ENCODE measurements at places on chromosomes 1 and 21. TPM values are rescaled to one million over a fixed set of nuclear protein-coding genes. Genes with fewer than 3 reads are reported as not detected.

DNA sequence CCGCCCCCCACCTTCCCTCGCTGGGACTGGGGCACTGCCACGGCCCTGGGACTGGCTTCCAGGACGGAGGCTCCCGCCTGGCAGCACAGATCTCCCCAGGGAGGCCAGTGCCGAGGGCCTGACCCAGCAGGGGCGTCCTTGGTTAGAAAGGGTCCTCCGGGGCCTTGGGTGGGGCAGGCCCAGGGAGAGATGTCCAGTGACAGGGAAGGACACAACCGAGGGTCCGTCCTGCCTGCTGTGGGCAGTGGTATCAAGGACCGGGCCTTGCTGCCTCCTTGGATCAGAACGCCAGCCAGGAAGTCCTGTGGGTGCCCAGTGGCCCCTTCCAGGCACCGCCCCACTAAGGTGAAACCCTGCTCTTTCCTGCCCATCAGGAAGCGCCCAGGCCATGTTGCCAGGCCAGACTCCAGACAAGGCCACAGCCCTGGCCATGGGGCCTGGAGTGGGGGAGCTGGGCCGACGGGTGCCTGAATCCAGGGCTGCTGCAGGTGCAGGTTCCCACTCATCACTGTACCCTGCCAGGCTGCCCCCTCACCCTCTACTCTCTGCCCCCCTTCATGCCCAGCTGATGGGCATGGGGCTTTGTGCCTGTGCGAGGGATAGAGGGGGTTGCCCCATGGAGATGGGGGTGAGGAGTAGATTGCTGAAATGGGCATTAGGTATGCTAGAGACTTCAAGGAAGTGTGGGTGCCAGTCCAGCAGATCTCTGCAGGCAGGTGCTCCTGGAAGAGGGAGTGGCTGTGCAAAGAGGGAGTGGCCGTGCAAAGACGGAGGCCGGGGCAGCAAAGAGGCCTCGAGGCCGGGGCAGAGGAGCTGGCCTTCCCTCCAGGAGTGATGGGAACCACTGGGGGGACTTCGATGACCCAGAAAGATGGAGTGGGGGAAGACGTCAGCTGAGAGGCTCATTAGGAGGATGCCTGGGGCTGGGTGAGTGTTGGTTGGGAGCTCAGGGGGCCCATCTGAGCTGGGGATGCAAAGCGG is 2.2 kb upstream of the PRKCZ start:
- DNase-seq = no peak
- H3K36me3 ChIP-seq = no peaks in the 10 kb centered on the region
- H3K4me1 ChIP-seq = peaks cover 44% of the 10 kb centered on the region
- H3K4me3 ChIP-seq = no peak overlapping the region
- no peaks in the 10 kb centered on the region for H3K27me3 ChIP-seq
- H3K27ac ChIP-seq = no peak overlapping the region

DNA sequence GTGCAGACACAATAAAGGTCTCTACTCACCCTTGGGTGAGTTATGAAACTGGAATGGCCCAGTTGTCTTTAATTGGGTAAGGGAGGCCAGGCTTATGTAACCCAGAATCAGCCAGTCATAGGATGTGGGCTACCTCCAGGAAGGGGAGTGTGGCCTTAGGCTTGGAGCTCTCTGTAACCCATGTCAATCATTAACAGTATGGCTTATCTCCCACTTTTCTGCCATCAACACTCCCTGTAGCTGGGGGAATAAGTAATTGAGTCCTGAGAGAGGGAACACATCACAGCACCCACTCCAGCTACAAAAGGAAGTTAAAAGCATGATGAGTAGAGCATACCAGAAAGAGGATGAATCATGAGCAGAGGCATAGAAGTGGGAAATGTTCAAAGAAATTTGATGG is 327.0 kb upstream of the DUSP10 start:
- H3K27ac ChIP-seq = no peak overlapping the region
- no peak for DNase-seq
- H3K27me3 ChIP-seq = no peaks in the 10 kb centered on the region
- H3K36me3 ChIP-seq = no peaks in the 10 kb centered on the region

RGS8 gene
- not detected for total RNA-seq

DNA sequence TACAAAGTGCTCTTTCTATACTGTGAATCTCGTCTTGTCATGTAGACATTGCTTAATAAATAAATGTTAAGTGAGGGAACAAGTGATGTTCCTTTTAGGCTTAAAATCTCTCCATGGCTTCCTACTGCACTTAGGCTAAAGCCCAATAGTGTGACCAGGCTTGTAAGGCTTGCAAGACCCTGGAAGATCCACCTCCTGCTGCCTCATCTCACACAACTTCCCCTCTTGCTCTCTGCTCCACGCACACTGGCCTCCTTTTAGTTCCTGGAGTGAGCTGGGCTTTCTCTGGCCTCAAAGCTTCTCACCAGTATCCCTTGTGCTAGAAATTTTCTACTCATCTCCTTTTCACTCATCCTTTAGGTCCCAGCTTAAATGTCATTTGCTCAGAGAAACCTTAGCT is 41.5 kb upstream of the DIPK1A start:
- peaks cover 15% of the 10 kb centered on the region for H3K4me1 ChIP-seq
- H3K36me3 ChIP-seq = no peaks in the 10 kb centered on the region
- no peak for DNase-seq
- no peak overlapping the region for H3K4me3 ChIP-seq
- no peak overlapping the region for H3K27ac ChIP-seq

LGR6 gene
- 6.6 TPM for total RNA-seq

- no peak overlapping the region for H3K27ac ChIP-seq
- H3K36me3 ChIP-seq = no peaks in the 10 kb centered on the region
- no peaks in the 10 kb centered on the region for H3K27me3 ChIP-seq
- no peaks in the 10 kb centered on the region for H3K4me1 ChIP-seq
- DNase-seq = no peak
Observed at GRCh38 chr1:185674201-185674600, 60.0 kb upstream of the HMCN1 start.

NECTIN4 gene
- 42.7 TPM for total RNA-seq

- no peaks in the 10 kb centered on the region for H3K27me3 ChIP-seq
- H3K4me1 ChIP-seq = no peaks in the 10 kb centered on the region
- no peaks in the 10 kb centered on the region for H3K36me3 ChIP-seq
- no peak overlapping the region for H3K27ac ChIP-seq
Observed at GRCh38 chr1:212482637-212483441, 50.1 kb downstream of the NENF start.

DNA sequence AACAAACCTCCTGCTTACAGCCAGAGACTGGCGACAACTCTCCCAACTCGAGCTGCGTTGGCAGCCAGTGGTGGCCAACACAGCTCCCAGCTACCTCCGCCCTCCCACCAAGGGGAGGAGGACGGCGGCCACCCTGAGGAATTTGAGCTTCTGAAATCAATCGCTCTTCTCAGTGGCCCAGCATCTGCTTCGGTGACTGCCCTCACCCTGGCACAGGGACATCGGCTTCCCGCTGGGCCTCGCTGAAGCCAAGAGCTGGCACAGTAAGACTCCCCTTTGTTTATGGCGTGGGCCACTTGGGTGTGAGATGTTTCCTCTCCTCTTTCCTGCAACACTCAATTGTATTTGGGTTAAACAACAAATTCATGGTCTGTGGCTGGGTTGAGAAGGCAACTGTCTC is 136.2 kb downstream of the ZBTB18 start:
- no peaks in the 10 kb centered on the region for H3K36me3 ChIP-seq
- no peak for DNase-seq
- H3K4me1 ChIP-seq = no peaks in the 10 kb centered on the region
- no peak overlapping the region for H3K27ac ChIP-seq
- no peaks in the 10 kb centered on the region for H3K27me3 ChIP-seq

FABP3 gene
- 16.7 TPM for total RNA-seq

KRTAP13-2 gene
- not detected for total RNA-seq

- H3K4me1 ChIP-seq = no peaks in the 10 kb centered on the region
- no peak for DNase-seq
- H3K27me3 ChIP-seq = no peaks in the 10 kb centered on the region
- H3K36me3 ChIP-seq = no peaks in the 10 kb centered on the region
- H3K4me3 ChIP-seq = no peak overlapping the region
- no peak overlapping the region for H3K27ac ChIP-seq
Observed at GRCh38 chr1:69662321-69662720, 94.6 kb downstream of the LRRC7 start.

GRCh38 chr1:29597861-29598260 is 361.5 kb downstream of the PTPRU start:
- H3K4me3 ChIP-seq = no peak overlapping the region
- H3K27ac ChIP-seq = no peak overlapping the region
- DNase-seq = no peak
- H3K36me3 ChIP-seq = no peaks in the 10 kb centered on the region

DNA sequence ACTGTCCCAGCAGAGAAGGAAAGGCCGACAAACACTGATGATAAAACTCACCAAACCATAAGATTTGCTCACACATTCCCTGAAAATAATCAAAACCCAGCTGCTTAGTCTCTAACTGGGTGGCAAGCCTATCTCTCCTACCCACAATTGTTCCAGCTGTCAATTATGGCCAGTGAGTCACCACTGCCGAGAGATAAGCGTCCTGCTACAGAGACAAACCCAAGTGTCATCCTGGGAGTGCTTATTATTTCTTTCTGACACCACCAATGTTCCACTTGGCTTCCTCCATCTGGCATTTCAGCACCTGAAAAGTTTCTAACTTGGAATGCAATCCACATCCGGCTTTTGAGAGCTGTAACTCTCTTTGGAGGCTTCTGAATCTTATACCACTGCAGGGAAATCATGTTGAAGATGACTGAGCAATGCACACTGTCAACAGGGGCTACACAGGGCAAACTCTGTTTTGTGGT is 51.5 kb upstream of the VAV3 start:
- no peak overlapping the region for H3K27ac ChIP-seq
- H3K27me3 ChIP-seq = no peaks in the 10 kb centered on the region
- H3K4me1 ChIP-seq = no peaks in the 10 kb centered on the region
- no peak overlapping the region for H3K4me3 ChIP-seq

GRCh38 chr1:41813226-41813625 is 105.5 kb downstream of the HIVEP3 start:
- no peak overlapping the region for H3K4me3 ChIP-seq
- peak overlapping the region; percentile 6 for H3K27ac ChIP-seq
- H3K36me3 ChIP-seq = no peaks in the 10 kb centered on the region
- H3K27me3 ChIP-seq = no peaks in the 10 kb centered on the region
- DNase-seq = no peak

ASPM gene
- 4.2 TPM for total RNA-seq

- no peak for DNase-seq
- H3K4me1 ChIP-seq = peaks cover 11% of the 10 kb centered on the region
- H3K27ac ChIP-seq = peak overlapping the region; percentile 53
Observed at GRCh38 chr1:119101563-119101962, 38.9 kb downstream of the WARS2 start.

DNA sequence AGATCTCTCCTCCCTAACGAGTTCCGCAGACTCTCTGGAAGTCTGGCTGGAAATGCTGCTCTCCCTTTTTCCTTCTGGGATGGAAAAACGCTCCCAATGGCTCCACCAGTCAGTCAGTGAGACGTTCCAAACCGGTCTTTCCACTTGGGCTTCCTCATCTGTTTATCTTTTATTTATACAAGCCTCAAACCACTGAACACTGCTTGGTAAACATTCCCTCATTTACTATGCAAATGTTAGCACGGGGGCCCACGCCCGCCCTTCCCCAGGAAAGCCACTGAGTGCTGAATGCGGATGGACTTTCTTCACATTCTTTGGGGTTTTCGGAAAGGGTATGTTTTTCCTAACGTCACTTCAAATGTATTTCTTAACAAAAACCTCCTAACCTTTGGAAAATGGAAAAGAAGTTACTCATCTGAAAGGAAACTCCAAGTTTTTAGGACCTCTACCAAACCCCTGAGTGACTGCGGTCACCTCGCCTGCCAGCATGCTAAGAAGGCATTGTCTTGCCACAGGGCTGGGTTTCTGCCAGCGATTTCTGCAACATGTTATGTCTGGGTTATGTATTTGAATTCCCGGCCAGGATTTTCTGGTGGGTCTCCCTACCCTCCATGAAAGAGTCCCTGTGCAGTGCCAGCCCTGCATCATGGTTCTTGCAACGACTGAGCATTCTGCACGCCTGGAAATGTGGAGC is 14.0 kb upstream of the UMODL1 start:
- H3K36me3 ChIP-seq = no peaks in the 10 kb centered on the region
- DNase-seq = no peak
- H3K4me3 ChIP-seq = no peak overlapping the region
- peak overlapping the region; percentile 32 for H3K27ac ChIP-seq

GRCh38 chr1:244678697-244679096 is 25.8 kb downstream of the DESI2 start:
- H3K4me3 ChIP-seq = no peak overlapping the region
- H3K4me1 ChIP-seq = peaks cover 18% of the 10 kb centered on the region
- no peak for DNase-seq
- H3K27ac ChIP-seq = peak overlapping the region; percentile 39
- no peaks in the 10 kb centered on the region for H3K27me3 ChIP-seq

DNA sequence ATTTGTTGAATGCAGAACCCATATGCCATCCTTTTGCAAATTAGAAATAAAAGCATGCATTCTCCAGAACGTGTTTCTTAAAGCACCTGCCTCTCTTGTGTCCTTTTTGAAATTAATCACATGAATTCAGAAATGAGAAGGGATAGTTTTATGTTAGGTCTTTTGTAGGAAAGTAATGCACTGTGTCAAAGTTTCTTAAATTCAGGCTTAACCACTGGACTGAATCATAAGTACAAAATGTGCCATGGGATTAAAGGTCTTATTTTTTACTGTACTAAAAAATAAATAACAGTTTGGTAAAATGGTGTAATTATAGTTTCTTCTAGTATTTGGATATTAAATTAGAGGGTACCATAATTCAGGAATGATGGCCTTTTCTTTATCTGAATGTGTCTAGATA is 290.1 kb upstream of the USP25 start:
- no peaks in the 10 kb centered on the region for H3K27me3 ChIP-seq
- no peak overlapping the region for H3K4me3 ChIP-seq
- H3K36me3 ChIP-seq = no peaks in the 10 kb centered on the region
- no peak overlapping the region for H3K27ac ChIP-seq

GRCh38 chr1:78102916-78103315 is 57.1 kb downstream of the GIPC2 start:
- no peak overlapping the region for H3K27ac ChIP-seq
- no peaks in the 10 kb centered on the region for H3K4me1 ChIP-seq
- no peak for DNase-seq
- no peaks in the 10 kb centered on the region for H3K27me3 ChIP-seq
- no peaks in the 10 kb centered on the region for H3K36me3 ChIP-seq

DNA sequence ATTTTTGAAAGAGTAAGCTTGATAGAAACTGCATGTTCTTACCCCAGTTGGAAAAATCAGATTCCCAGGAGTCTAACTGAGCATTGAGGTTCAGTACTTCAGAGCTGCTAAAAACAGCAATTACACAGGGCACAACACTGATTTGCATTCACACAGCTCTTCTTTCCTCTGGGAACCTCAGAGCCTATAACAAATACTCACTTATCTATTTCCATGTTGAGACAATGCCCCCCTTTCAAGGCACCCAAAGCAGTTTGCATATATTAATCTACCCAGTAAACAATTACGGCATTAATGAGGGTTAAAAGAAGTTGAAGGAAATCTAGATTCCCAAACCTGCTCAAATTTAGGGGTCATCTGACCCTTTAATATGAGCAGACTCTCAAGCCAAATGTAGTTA is 126.9 kb upstream of the SLC35F3 start:
- no peaks in the 10 kb centered on the region for H3K36me3 ChIP-seq
- no peak overlapping the region for H3K27ac ChIP-seq
- no peak overlapping the region for H3K4me3 ChIP-seq

AADACL3 gene
- not detected for total RNA-seq
